Fibroblast of lung (primary cell): ENCODE measurements at places on chromosomes 1 and 21.

DNA sequence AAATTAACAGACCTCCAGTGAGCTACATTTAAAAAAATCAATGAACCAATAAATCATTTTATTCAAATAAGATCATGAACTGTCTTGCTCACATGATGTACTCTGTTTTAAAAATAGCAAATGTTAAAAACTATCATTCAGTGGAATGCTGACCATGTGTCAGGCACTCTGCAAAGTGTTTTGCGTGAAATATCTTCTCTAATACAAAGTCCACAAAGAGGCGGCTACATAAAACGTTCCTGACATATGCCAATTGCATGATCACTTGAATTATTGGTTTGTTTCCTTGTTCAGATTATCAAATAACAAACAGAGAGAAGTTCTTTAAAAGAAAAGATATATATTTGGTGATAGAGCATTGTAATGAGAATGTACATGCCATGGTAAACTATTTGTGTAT is 10.7 kb downstream of the FMO2 start:
- no peak for DNase-seq

DNA sequence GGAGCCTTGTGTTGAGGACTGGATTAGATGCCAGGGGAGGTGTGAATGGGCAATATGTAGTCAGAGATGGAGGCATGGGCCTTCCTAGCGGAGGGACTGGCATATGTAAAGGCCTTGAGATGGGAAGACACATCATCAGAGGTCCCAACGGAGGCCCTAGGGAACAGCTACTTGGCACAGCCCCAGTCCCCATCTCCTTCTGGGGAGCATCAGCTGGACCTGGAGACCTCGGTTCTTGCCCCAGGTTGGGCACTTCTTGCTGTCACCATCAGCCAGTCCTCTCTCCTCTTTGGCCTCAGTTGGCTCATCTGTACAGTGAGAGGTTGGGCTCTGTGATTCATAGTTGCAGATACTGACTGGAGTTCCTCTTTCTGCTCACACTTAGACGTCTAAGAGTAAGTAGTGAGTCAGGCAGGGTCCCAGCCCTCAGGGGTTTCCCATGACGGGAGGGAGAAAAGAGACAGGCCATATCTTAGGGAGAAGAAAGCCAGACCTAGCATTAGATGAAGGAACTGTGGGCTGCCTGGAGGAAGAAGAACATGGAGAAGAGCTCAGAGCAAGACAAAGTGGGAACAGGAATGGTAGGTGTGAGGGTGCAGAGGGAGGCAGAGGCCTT is 3.4 kb upstream of the MARCKSL1 start:
- DNase-seq, result peak; percentile 17

DNA sequence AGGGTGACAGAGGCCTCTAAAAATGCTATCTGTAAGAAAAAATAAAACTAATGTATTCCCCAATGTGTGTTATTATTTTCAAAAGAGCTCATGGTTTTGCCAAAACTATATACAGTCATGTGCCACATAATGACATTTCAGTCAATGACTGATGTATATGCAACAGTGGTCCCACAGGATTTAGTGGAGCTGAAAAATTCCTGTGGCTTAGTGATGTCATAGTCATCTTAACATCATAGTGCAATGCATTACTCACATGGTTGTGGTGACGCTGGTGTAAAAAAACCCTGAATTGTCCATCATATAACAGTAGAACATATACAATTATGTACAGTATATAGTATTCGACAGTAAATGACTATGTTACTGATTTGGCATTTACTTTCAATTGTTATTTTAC is 172.4 kb downstream of the CACNA1E start:
- peak; percentile 58 for DNase-seq

GRCh38 chr1:92488832-92489231 is 2.1 kb upstream of the GFI1 start:
- DNase-seq, result no peak

- peak; percentile 94 for DNase-seq
These were observed 35.7 kb downstream of the NEK2 start for GRCh38 chr1:211639475-211640300.

DNA sequence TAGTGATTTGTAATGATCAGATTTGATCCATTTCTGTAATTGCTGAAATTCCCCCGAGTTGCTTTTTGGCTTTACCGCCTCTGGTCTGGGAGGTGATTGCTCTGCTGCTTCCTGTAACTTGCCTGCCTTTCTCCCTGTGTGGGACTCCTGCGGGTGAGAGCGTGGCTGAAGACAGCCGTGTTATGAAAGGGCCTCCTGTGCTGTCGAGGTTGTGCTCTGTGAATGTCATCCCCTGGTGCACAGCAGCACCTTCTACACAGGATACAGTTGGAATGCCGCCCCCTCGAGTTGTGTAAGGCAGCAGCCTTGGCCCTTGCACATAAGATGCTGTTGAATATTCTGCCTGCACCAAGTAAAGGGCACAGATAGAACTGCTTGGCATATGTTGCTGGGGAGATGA is 5.9 kb downstream of the SOD1 start:
- DNase-seq, result no peak

GRCh38 chr21:24727803-24728440 is 879.4 kb downstream of the MRPL39 start:
- DNase-seq, result peak; percentile 0

DNA sequence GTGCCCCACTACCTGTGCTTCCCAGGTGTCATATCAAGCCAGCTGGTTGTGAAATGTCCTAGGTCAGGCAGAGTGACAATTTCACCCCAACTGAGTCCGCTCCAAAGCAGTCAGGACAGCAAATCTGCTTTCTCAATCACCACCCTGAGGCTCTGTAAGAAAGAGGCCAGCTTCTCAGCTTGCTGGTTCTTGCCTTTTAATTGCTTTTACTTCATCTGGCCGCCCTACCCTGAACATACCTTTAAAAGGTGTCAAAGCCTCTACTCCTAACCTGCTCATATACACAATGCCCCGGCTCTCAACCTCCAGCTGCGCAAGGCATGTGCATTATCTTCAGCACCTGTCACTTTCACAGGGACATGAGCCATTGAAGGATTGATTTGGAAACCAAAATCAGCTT is 581.6 kb downstream of the NPHP4 start:
- no peak for DNase-seq

- DNase-seq, result peak; percentile 100
These were observed 305.4 kb upstream of the PTBP2 start for GRCh38 chr1:96416111-96416595.

DNA sequence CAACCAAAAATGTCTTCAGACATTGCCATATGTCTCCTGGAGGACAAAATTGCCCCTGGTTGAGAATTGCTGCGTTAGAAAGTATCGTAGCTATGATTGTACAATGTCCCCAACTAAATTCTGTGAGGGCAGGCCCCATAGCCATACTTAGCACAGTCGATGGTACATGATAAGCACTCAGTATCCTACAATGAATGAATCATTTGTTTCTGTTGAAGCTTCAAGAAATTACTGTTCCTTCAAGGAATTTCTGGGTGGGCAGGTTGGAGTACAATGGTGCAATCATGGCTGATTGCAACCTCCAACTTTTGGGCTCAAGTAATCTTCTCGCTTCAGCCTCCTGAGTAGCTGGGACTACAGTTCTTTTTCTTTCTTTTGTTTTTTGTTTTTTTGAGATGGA is 4.7 kb downstream of the CAP1 start:
- peak; percentile 53 for DNase-seq

DNA sequence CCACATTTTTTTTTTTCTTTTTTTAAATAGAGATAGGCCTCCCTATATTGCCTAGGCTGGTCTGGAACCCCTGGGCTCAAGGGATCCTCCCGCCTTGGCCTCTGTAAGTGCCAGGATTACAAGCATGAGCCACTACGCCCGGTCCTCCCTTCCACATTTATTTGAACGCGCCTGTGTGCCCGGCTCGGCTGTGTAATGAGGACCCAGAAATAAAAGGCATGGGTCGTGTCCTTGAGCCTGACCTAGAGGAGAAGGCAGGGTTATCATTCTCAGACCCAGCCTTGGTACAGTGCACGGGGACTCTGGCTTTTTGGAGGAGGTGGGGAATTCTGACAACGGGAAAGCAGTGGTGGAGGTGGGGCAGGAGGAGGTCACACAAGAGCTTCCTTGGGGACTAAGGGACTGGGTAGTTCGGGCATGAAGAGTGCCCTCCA is 841 bp downstream of the CENPF start:
- DNase-seq, result no peak

- no peak for DNase-seq
These were observed 38.6 kb upstream of the WLS start for GRCh38 chr1:68270951-68271350.

DNA sequence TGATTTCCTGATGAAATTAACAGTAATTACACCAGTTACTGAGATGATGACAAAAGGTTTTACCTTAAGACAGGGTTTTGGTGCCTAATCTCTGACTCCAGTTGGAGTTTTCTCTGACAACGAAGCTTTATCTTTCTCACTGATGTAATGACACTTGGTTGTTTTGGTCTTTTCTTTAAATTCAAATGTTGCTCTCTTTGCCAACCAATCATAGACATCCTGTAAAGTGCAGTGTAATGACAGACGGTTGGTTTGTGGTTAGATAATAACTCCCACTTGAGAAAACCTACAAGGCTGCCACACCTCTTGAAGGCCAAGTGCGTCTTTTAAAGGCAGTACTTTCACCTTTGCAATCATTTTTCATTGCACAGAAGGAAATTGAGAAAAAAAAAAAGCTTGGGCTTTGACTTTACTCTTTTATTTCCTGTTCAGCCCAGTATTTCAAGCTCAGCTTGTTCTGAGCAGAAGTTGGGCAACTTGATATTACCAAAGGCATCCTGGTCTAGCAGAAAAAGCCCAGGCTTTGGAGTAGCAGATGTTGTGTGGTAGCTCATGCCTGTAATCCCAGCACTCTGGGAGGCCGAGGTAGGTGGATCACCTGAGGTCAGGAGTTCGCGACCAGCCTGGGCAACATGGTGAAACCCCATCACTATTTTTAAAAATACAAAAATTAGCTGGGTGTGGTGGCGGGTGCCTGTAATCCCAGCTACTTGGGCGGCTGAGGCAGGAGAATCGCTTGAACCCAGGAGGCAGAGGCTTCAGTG is 14.9 kb downstream of the PDIK1L start:
- no peak for DNase-seq

DNA sequence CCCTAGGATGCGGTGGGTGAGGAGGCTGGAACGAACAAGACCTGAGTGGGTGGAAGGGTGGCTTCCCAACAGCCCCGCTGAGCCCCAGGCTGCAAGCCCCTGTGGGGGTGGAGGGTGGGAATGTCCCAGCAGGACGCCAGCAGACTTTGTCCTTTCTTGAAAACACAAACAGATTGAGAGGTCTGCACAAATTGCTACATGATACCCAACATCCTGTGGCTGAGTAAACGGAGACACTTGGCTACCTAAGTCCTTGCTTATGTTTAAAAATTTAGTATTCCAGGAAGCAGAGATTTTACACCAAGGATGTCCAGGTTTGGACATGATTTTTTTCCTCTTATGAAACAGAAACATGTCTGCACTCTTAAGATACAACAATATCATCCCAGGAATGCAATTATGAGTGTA is 11.8 kb upstream of the F3 start:
- peak; percentile 40 for DNase-seq

DNA sequence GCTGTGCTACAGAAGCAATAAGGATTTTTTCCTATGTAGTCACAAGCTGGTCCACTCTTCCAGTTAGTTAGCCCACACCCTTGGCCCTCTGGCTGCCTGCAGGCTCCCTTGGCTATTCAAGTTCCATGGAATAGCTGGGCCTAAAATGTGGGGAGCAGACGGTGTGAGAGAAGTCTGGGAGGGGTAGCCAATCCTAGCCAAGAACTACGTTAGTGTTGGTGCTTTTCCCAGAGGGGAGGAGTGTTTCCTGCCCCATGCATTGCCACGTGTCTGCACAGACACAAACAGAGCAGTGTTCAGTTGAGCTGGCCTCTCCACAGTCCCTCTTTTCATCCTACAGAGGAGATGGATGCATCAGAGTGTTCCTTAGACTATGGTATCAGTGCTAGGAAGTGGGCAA is 59.0 kb upstream of the IPO9 start:
- peak; percentile 96 for DNase-seq

GRCh38 chr1:241837901-241838300 is 10.1 kb upstream of the EXO1 start:
- peak; percentile 95 for DNase-seq

DNA sequence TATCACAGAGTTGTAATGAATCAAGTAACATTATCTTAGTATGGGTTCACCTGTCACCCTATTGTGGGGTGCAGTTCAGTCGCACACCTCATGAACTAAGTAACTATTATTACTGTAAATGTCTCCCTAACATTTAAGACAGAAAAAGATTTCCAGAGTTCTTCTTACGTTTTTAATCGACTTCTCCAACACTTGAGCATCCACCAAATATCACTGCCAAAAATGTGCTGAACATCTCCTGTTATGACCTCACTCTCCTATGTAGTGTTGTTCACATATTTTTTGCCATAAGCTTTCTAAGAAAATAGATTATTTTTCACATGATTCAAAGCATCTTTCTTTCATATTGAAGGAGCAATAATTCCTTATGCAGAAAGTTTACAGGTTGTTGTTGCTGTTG is 1.3 kb downstream of the TTLL7 start:
- no peak for DNase-seq

DNA sequence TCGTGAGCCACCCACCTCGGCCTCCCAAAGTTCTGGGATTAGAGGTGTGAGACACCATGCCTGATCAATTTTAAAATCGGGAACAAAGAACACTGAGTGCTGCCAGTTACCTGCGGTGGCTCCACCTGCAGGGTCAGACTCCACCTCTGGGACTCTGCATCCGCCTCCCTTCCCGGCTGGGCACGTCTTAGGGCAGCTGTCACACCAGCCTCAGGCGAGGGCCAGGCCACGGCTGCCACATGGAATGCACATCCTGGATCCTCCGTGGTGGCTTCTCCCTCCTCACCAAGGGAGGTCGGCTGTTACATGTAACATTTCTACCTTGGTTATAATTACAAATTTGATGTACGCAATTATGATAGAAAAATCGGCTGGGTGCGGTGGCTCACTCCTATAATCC is 5.9 kb upstream of the MXRA8 start:
- no peak for DNase-seq

DNA sequence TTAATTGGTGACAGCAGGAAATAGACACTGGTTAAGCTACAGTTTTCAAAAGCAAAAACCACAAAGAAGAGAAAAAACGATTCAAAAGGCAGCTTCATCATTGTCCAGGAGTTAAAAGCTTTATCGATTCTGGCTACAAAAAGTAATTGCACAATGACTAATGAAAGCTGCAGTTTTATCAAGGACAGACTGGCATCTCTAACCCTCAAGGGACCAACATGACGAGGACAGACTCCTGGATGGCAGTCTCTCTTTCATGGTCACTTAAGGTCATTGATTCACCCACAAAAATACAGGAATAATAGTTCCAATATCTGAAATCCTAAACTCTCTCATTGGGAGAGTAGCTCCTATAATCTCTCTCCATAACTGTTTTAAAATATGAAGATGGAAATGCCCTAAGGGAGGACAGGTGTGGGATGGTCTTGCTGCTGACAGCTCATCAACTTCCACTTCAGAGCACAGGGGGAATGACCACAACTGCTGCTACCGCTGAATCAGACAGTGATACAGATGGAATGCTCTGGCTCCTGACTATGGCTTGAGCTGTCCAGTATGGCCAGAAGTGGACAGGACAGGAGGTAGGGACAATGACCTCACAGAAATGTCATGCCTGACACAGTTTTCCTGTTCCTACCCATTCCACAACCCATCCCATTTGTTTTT is 17.4 kb upstream of the CPLANE2 start:
- DNase-seq, result no peak
